ENCODE measurements at places on chromosomes 6 and 20.

GRCh38 chr6:79808921-79809320 is 138.4 kb downstream of the ELOVL4 start:
- no peak for DNase-seq

DNA sequence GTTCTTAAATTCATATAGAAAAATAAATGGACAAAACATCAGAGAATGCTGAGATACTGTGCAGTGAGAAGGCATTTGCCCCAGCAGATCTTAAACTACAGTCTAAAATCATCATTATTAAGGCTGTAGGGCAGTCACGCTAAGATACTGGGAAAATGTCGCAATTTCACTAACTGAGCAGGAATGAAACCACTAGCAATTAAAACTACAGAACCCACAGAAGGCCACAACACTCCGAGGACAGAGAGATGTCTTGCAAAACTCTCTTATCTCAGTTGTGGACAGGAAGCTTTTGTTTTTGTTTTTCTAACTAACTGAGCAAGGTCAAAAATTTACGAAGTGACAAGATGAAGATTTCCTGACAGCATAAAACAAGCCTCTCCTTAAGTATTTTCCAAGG is 18.2 kb downstream of the GNAS-AS1 start:
- DNase-seq = no peak

- DNase-seq = no peak
Measured at GRCh38 chr6:12761376-12762115, 45.0 kb downstream of the PHACTR1 start.

- DNase-seq = no peak
Measured at GRCh38 chr6:101445527-101445926, 52.0 kb downstream of the GRIK2 start.

- DNase-seq = no peak
Measured at GRCh38 chr20:32336918-32337347, 21.2 kb upstream of the ASXL1 start.

DNA sequence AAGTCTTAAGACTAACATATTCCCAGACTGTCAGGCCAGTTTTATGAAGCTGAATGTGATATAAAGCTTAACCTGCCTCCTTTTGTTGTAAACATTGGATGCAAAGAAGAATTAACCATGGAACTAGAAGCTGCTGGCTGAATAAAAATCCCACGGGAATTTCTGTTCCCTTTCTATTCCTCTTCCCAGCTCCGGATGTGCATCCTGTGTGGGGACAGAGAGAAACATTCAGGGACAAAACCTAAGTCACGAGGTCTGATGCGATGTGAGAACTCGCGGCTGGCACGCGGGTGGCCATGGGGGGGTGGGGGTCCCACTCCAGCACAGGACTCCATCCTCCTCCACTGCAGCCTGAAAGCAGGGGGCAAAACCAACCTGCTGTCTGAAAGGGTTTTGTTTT is 32.2 kb downstream of the RAMACL start:
- no peak for DNase-seq

DNA sequence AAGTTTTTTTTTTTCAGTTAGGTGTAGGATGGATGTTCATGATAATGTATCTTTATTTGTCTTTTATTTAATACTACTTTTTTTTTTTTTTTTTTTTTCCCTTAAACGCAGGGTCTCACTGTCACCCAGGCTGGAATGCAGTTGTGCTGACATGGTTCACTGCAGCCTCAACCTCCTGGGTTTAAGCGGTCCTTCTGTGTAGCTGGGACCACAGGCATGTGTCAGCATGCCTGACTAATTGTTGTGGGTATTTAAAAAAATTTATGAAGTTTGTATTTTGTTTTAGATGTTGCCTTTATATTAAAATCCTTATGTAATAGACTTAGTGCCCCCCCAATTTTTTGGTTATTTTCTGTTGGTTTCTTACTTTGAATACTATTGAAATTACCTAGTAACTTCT is 42.6 kb downstream of the NCOA3 start:
- no peak for DNase-seq

DNA sequence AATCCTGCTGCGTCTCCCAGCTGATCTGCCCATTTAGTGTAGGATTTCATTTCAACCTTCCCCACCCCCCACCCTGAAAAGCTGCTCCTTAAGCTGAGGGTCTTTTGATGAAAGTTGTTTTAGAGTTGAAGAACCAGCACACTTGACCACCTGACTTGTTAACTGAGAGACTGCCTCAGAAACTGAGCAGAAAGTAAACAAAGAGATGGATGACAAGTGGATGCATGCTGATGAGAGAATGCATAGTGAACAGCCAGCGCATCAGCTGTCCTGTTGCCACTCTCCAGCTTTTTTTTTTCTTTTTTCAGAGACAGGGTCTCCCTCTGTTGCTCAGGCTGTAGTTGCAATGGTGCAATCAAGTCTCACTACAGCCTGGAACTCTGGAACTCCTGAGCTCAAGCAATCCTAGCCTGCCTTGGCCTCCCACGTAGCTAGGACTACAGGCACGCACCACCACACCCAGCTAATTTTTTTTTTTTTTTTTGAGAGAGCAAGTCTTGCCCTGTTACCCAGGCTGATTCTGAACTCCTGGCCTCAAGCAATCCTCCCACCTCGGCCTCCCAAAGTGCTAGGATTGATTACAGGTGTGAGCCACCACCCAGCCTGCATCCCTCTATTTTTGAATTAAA is 9.5 kb downstream of the RPL10A start:
- DNase-seq = no peak

GRCh38 chr6:139016337-139017213 is 12.0 kb upstream of the ABRACL start:
- no peak for DNase-seq

DNA sequence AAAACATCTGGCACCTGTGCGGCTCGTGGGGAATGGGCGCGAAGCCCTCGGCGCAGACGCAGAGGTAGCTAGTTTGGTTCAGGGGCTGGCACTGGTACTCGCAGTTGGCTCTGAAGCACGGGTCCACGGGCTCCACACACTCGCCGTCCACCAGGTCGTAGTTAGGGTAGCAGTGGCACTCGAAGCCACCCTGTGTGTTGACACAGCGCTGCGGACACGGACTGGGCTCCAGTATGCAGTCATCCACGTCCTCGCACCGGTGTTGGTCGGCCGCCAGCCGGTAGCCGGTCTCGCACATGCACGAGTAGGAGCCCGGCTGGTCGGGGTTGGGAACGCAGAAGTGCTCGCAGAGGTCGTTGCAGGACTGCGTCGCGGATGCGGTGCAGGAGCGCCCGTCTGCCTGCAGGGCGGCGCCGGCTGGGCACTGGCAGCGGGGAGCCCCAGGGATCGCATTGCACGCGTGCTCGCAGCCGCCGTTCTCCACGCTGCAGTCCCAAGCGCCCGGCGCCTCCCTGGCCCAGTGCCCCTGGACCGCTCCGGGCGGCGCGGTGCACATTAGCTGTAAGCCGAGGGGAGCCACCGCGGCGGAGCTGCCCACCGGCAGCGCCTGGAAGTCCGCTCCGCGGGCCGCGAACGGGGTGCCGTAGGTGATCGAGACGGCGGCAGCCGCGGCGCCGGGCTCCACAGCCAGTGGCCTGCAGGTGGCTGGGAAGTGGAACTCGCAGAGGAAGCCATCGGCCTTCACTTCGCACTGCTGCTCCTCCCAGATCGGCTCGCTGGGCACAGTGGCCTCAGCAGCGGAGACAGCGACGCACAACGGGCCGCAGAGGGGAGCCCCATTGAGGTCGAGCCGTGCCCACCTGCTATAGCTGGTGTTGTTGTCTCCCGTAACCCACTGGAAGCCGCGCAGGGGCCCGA is 930 bp downstream of the THBD start:
- no peak for DNase-seq

- DNase-seq = no peak
Measured at GRCh38 chr6:118325220-118325860, 222.8 kb upstream of the PLN start.

DNA sequence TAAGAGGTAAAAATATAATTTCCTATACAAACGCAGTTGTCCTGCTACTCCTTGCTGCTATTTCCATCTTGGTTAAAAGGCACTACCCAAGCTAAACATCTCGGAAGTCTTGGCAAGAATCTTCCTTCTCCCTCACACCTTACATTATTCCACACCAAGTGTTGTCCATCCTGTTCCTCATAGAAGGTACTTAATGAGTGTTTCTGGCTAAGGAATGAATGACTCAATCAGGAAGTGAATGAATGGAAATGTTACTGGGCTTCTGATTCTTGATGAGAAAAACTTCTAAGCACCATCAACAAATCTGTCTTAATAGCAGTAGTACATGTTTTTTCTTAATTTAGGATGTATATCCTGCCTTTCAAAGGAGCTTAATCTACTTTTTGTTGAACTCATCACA is 40.6 kb upstream of the RSPO3 start:
- DNase-seq = no peak

- no peak for DNase-seq
Measured at GRCh38 chr6:72824833-72825232, 203.0 kb downstream of the KCNQ5 start.

GRCh38 chr6:4624726-4625125 is 151.5 kb upstream of the CDYL start:
- no peak for DNase-seq

GRCh38 chr6:155444120-155444917 is 11.3 kb downstream of the NOX3 start:
- DNase-seq = no peak

GRCh38 chr6:48101290-48101689 is 9.7 kb downstream of the PTCHD4 start:
- DNase-seq = no peak

- no peak for DNase-seq
Measured at GRCh38 chr6:122389704-122390372, 9.6 kb upstream of the HSF2 start.

DNA sequence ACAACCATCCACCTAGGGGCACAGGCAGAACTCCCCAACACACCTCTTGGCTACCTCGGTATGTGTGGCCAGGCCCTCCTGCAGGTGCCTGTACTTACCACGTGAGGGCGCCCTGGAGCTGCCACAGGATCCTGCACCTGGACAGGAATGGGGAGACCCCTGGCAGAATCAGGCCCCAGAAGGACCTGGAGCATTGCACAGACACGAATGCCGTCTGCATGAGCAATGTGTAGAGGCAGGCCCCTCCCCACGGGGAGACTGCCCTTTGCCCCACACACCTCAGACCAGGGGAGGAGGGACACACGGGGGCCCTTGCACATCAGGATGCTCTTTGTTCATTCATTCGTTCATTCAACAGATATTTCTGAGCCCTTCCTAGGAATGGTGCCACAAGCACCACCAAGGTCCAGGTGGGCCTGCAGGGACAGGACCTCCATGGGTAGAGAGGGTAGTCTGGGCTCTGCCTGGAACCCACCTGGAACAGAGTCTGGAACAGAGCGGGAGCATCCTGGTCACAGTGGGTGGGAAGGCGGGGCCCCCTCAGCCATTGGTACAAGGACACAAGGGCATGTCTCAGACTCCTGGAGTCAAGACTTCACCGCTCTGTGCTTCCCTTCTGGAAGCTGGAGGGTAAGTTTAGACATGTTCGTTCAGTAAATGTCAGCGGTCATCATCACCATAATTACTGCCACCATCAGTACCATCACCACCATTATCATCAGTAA is 32.3 kb downstream of the YTHDF1 start:
- DNase-seq = no peak

GRCh38 chr6:63510849-63511248 is 61.4 kb upstream of the LOC128125822 start:
- DNase-seq = no peak

- DNase-seq = no peak
Measured at GRCh38 chr20:24289737-24290481, 179.5 kb upstream of the SYNDIG1 start.

DNA sequence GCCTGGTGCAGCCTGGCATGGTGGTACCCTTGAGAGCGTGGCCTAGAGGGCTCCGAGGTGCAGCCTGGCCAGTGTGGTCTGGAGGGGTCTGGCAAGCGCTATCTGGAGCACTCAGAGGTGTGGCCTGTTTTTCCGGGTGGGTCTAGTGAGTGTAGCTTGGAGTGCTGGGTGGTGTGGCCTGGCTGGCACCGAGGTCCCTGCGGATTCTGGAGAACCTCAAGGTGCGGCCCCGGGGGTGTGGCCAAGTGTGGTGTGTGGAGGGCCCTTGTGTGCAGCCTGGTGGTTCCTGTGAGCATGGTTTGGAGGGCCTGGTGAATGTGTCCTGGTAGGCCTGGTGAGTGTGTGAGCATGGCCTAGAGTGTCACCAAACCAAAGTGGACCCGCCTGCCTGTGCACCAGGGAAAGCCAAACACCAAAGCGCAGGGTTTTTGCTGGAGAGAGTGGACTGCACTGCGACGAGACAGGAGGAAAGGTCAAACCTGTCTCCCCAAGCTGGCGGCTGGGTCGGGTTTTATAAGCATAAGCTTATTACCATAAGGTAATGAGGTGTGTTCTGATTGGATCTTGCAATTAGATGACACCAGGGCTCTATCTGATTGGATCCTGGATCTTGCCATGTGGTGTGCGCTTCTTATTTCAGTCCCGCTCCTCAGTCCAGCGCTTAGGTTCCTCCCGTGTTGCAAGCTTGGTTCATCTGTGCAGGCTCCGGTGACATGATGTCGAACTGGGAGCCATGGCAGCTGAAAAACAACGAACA is 35.7 kb downstream of the IGF2R start:
- DNase-seq = no peak

GRCh38 chr20:38855356-38855755 is 49.9 kb downstream of the PPP1R16B start:
- no peak for DNase-seq

DNA sequence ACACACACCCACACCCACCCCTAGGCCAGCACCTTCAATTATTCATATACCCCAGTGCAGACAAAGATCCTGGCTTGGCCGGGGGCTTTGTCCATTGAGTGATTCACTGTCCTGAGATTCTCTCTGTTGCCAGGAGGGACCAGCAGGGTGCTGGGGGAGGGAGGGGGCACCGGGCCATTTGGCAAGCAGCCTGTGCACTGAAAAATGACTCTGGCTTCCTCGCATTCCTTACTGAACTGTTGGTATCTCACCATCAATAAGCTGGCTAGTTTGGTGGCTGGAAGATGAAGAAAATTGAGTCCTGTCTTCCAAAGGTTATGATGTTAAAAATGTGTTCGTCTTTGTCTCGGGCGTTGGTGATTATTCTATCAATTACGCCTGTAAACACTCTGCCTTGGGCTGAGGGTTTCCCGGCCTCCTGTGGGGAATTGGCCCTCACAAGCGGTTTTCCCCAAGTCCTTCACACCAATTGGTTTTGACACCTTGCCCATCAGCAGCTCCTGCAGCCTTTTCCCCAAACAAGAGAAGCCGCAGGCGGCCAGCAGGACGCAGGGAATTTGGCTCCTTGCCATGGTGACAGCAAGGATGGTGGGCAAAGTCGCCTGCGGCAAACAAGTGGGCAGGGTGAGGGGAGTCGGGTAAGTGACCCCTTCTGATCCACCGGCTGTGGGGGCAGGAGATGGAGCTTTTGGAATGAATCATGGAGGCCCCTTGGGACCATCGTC is 4.9 kb downstream of the VSTM2L start:
- no peak for DNase-seq

GRCh38 chr6:165850434-165851019 is 187.5 kb upstream of the PDE10A start:
- DNase-seq = no peak

DNA sequence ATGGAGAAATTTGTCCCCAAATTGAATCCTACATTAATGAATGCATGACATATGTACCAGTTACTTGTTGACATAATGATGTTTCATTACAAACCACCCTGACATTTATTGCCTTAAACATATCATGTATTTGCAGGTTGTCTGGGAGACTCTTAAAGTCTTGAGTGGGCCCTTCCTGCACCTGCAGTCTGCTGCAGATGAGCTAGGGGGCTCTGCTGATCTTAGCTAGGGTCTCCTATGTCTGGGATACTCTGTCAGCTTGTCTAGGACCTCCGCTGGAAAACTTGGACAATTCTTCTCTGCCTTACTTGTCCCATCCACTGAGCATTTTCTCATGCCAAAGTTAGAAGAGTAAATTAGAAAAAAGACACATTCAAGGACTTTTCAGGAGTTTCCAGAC is 581.6 kb downstream of the HAO1 start:
- no peak for DNase-seq

All from LNCaP clone FGC (cell line).